ENCODE measurements at places on chromosomes 7 and 10.

DNA sequence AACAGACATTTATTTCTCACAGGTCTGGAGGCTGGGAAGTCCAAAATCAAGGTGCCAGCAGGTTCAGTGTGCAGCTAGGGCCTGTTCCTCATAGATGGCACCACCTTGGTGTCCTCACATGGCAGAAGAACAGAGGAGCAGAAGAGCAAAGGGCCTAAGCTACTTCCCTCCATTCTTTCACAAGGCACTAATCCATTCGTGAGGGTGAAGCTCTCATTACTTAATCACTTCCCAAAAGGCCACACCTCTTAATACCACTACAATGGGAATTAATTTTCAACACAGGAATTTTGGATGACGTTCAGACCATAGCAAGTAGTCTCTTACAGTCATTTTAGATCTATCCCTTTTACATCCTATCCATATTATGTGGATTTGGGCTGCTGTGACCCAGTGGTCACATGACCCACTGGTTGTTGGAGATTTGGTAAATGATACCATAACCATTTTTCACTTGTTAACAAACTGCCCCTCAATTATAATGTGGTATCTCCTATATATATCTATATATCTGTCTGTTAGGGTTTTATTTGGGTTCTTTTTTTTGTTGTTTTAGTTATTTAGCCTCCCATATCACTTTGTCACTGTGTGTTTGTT lies 63.4 kb downstream of the BBS9 start:
- no peak for DNase-seq

DNA sequence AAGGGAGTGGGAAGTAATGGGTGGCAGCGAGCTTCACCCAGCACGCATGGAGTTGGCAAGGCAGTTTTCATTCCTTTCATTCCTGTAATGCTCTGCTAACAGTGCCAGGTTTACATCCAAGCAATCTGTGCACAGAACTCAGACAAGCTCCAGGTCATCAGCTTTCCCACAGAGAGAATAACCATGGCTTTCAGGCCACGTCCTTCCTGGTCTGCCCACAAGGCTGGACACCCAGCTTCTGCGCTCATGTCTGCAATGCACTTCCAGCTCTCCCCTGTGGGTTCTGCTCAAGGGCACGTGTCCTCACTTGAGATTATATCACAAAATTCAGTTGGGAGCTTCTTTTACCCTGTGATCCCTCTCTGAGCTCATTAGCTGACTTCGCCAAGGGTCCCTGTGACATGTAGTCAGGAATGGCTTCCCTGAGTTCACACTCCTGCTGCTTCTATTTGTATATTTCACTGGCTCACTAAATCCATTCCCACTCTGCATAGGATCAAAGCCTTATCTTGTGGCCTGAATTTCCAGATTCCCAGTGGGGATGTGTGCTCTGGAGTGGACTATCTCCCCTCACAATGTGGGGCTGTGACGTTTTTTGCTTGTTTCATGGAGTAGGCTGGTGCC lies 18.6 kb downstream of the AKR1C2 start:
- DNase-seq = no peak

- DNase-seq = no peak
These were observed 201.2 kb downstream of the CCDC3 start for GRCh38 chr10:12800302-12800701.

GRCh38 chr7:89183712-89184111 lies 388.2 kb upstream of the TEX47 start:
- DNase-seq = no peak

DNA sequence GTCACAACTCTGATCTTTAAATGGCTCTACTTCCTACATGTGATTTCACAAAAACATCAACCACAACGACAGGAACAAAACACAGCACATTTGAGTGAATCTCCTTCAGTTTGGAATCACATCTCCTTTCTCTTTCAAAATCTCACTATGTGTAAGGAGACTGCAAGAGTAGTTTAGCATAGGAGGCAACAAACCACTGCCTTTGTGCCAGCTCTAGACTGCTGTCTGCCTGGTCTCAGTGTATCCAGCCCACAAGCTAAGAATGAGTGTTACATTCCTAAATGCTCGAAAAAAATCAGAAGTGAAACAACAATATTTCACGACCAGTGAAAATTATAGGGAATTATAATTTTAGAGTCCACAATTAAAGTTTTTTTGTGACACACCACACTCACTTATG lies 217.0 kb upstream of the STEAP4 start:
- DNase-seq = no peak

GRCh38 chr10:131519723-131520605 lies 208.4 kb upstream of the TCERG1L start:
- DNase-seq = no peak

- no peak for DNase-seq
These were observed 221.9 kb upstream of the SEMA3C start for GRCh38 chr7:81140775-81141174.

DNA sequence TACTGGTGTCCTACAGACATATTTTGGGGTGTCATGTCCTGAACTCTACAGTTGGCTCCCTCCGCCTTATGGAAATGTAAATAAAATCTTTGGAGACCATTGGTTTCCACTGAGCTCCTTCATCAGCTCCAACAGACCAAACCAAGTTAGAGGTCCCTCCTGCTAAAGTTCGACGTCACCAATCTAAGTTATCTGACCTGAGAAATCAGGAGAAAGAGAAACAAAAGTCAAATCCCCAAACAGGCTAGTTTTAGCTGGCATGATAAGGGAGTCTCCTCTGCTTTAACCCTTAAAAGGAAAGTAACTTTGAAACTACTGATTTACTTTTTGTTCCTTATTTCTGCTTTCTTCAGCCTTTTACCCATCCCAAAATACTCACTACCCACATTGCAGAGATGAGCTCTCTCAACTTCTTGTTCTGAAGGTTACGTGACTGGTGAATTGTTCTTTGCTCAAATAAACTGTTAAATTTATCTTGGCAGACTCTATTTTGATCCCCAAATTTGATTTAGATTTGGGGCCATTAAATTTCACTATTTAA lies 39.9 kb downstream of the AVL9 start:
- DNase-seq = no peak

GRCh38 chr7:126689037-126689436 lies 563.7 kb downstream of the GRM8 start:
- no peak for DNase-seq

- DNase-seq = no peak
These were observed 400.0 kb upstream of the AUTS2 start for GRCh38 chr7:69198250-69198649.

GRCh38 chr10:13311177-13311575 lies 11.3 kb upstream of the PHYH start:
- no peak for DNase-seq

GRCh38 chr7:109449760-109450159 lies 880.1 kb downstream of the DNAJB9 start:
- no peak for DNase-seq

DNA sequence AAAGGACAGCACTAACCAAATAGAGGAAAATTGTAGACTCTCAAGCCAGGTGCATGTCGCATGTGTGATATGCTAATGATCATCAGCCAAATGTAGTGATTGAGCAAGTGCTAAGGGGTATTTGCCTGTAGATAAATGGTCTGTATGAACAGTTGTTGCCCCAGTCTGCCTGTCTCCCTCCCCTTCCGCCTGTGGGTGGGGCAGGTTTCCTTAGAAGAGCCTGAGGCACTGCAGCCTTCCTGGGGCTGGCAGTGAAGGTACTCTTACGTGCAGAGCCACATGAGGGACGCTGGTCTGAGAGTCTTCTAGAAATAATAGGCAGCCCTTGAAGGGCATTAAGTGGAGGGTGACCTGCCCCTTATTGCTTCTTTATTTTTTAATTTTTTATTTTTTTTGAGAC lies 152.1 kb downstream of the SNX10 start:
- no peak for DNase-seq

- DNase-seq = no peak
These were observed 27.1 kb downstream of the PARP12 start for GRCh38 chr7:140035400-140036223.

- DNase-seq = no peak
These were observed 61.5 kb upstream of the GPR22 start for GRCh38 chr7:107408349-107408748.
